ENCODE measurements at places on chromosomes 2 and 18.
A peak's percentile ranks its signal among the peaks of the same experiment; 100 is the strongest.

DNA sequence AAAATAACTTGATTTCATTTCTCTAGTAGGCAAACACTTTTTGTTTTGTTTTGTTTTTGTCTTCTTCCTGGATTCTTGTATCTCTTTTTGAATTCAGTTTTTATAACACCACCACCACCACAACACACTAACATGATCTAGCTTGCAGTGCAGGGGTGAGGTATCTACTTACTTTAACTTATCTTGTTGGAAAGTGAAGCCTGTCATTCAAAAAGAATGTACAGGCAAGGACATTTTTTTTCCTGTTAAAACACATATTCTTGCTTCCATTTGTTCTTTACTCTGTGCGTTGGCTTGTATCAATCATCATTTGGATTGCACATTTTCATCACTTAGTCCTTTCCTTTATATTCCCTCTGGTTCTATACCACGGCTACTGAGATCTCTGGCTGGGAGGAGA, 824.2 kb downstream of the PLCL1 start:
- DNase-seq: no peak

- DNase-seq: no peak
Measured at GRCh38 chr2:3099145-3099859, 278.3 kb downstream of the EIPR1 start.

DNA sequence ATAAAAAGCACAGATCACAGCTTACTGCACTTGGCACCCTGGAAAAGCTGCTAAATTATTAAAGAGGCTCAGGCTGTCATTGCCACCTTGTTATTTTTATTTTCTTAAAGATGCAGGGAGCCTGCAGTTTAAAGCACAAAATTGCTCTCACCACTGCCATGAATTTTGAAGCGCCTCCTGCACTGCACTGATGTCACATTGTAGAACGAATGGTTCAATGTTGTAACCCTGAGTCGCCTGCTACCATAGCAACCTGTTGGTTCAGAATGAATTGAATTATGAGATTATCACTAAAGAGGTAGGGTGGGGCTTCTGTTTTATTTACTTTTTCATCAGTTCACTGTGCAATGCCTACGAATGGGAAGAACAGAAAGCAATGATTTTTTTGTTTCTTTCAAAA, 16.5 kb downstream of the SCG2 start:
- DNase-seq: no peak

GRCh38 chr18:13006531-13007247, 15.5 kb downstream of the CEP192 start:
- no peak for DNase-seq

DNA sequence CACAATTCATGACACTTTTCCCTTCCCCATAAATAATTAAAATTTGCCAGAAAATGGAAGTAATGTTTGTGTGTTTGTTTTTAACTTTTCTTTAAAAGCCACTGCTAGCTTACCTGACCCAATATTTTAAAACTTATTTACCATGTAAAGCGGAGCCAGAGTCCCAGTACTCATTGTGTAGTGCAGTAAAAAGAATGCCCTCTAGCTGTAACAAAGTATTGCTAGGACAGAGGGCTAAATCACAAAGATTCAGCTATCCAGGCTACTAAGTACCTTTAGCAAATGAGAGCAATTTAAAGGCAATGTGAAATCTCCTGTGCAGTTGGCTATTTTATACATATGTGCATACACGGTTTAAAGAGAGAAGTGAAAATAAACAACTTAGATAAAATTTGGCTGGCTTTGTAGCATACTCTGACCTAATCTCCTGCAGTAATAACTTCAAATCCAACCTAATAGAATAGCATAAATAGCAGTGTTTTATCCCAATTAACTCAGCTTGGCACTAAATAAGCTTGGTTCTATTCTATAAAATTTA, 997.4 kb upstream of the PIK3C3 start:
- no peak for DNase-seq

DNA sequence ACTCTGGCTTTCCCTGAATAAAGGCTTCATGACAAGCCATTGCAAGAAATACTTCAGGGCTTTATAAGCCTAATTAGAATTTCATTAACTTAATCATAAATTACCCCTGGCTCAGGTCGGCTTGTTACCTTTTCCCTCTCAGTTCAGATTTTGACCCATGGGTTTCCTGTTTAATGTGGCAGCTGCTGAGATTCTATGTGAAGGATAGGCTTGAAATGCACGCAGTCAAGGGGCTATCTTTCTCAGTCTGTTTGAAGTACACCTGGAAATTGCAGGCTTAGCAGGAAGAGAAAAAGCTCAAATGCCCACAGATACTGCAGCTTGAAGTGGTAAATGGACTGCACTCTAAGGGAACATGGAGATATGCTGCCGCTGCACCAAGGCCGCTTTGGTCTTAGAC, 49.4 kb downstream of the CAVIN2 start:
- no peak for DNase-seq

- peak; percentile 92 for DNase-seq
Measured at GRCh38 chr2:219218732-219219701, at the start of gene ABCB6. Gene ABCB6 (minus strand): TSS chr2:219218958. CDS start chr2:219218673, 285 bp downstream.

- no peak for DNase-seq
Measured at GRCh38 chr2:241041589-241042158, 43.3 kb downstream of the SNED1 start.

DNA sequence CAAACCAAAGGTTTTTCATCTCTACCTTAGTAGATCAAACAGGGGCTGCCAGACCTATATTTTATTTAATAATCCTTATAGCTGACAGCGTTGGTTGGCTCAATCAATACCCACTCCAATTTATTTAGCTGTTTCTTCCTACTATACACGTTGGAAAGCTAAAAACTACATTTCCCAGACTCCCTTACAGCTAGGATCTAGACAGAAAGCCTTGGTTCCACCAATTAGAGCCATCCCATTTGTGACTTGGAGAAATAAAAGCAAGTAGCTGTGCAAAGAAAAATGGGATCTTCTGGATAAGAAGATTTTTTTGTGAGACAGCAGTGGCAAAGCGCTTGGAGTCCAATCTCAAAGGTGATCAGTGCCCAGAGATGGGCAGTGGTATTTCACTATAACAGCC, 331.3 kb upstream of the MEIS1 start:
- DNase-seq: no peak

GRCh38 chr2:20424300-20425290, 22.3 kb upstream of the RHOB start:
- peak; percentile 48 for DNase-seq

GRCh38 chr2:105296017-105296611, 33.4 kb downstream of the TGFBRAP1 start:
- DNase-seq: no peak

DNA sequence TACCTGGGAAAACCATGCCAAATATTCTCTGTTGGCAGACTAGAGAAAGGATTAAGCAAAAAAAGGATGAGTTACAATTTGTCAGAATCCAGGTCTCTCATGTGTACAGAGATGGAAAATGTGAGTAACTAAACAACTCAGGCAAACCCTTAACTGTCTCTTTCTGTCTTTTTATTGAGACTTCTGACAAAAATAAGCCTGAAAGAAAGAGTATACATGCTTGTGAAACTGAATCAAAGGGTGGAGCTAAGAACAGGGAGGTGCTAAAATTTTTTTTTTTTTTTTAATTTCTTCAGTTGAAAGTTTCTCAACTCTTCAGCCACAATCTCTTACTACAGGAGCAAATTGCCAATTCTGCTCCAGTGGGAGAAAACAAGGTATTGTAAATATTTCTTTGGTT, at the start of gene SERPINB10:
TSS of gene SERPINB10 (plus strand) at position 295 of the 400 bp plus-strand sequence. CDS start 7,553 bp downstream, outside the sequence.
- DNase-seq: no peak

DNA sequence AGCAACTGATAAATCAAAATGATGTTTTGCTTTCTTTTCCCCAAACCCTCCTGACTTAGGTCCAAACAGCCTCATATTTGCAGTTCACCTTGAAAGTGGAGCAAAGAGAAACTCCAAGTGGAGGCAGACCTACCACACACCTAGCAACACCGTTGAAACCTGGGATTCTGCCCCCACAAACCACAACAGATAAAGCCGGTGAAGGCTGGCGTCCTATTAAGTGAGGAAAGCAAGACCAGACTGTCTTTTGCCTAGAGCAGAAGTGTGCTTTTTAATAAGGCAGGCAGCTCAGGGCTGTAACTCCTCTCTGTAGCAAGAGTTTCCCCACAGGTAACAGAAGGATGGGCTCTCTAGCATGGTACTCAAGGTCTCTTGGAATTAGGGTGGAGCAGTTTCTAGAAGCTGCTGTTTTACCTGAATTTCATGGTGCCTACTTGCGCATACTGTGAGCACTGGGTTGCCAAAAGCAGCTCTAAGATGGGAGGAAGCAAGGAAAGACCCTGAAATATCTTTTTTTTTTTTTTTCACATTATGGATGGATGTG, 336.9 kb downstream of the BCL11A start:
- no peak for DNase-seq

DNA sequence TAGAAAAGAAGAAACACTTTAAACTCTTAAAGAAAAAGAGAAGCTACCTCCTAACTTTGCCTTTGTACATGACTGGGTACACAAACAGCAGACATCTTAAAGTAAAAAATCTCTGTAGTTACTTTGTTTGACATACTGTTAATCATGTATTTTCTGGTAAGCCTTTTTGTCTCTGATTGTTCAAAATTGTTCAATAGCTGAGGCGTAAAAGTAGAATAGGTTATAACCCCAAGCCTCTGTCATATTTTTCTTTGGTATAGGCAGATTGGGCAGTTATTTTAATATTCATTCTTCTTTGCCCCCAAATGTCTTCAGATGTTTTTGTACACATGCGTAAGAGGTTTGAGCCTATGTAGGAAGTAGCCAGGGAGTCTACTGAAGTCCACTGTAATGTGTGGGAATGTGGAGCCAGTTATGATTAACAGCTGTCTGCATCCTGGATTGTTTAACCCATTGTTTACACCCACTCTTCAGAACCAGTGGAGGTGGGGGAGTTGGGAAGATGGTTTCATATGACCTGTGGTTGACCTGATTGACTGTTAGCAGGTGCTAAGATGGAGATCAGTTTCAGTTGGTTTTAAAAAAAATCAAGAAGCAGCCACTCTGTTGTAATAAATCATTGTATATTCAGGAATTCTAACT, 150.5 kb downstream of the TANC1 start:
- no peak for DNase-seq

GRCh38 chr2:29841386-29842004, 79.9 kb downstream of the ALK start:
- DNase-seq: peak; percentile 25

DNA sequence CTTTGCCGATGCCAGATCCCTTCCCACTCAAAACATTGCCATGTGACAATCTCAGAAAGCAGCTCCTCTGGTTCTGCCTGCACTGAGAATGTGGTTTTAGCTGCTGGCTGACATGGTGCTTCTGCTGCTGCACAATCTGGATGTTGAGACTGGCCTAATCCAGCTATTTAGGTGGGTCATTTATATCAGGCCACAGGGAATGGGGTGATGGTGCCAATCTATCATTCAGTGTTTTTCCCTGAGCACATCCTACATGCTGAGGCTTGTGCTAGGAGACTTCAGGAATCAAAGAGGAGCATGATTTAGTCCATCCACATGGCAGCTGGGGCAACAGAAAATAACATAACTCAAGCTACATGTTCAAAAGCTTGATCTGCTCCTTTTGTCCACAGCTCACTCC, 144.7 kb downstream of the CYRIA start:
- no peak for DNase-seq
